ENCODE measurements at places on chromosomes 1 and 21.

GRCh38 chr21:21179619-21180298 lies 181.6 kb downstream of the NCAM2 start:
- DNase-seq, result no peak

- DNase-seq, result peak; percentile 29
Measured at GRCh38 chr1:229714964-229715603, 89.0 kb downstream of the URB2 start.

DNA sequence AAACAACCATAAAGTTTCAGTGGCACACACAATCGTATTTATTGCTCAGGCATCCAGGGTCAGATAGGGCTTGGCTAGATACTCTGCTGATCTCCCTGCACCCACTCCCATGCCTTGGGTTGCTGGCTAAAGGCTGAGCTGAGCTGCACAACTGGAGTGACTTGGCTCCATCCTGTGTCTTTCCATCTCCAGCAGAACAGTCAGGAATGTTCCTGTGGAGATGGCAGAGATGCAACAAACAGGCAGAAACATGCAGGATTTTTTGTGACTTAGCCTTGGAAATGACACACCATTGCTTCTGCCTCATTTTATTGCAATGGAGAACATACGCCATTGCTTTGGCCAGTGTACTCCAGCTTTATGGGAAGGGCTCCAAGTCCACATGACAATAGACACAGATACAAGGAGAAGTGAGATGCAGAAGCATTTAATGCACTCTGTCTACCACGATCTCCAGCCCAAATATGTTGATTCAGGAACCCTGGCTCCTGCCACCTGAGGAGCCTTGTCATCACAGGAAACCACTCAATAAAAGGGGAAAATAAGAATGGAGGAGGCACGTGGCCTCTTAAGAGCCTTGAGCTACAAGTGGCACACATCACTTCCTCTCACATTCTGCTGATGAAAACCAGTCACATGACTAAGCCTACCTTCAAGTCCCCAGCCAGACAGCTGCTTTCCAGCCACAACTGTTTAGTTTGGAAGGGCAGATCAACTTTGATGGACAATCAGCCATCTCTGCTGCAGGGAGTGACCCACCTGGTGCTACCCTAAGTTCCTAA lies 10.1 kb upstream of the GUCA2B start:
- DNase-seq, result no peak

DNA sequence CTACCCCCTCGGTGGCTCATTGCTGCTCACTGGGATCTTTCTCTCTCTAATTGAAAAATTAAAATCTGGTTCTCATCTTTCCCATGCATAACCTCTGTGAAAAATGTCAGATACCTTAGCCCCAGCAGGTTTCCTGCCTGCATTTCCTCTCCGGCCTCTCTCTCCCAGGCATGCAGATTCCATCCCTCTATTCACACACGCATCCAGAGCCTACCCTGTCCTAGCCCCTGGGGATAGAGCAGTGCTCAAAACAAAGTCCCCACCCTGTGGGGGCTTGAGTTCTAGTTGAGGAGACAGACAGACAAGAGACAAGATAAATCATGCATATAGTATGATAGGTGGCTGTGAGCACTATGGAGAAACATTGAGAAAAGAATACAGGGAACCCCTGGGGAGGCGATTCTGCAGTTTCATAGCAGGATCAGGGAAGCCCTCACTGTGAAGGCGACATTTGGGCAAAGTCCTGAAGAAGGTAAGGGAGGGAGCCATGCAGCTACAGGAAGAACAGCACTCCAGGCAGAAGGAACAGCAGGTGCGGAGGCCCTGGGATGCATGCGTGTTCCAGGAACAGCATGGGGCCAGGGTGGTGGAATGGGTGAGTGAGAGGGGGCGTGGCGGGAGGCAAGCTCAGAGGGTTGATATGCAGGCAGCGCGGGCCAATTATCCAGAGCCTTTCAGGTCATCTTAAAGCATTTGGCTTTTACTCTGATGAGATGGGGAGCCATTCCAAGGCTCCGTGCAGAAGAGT lies 3.5 kb upstream of the BSND start:
- no peak for DNase-seq

DNA sequence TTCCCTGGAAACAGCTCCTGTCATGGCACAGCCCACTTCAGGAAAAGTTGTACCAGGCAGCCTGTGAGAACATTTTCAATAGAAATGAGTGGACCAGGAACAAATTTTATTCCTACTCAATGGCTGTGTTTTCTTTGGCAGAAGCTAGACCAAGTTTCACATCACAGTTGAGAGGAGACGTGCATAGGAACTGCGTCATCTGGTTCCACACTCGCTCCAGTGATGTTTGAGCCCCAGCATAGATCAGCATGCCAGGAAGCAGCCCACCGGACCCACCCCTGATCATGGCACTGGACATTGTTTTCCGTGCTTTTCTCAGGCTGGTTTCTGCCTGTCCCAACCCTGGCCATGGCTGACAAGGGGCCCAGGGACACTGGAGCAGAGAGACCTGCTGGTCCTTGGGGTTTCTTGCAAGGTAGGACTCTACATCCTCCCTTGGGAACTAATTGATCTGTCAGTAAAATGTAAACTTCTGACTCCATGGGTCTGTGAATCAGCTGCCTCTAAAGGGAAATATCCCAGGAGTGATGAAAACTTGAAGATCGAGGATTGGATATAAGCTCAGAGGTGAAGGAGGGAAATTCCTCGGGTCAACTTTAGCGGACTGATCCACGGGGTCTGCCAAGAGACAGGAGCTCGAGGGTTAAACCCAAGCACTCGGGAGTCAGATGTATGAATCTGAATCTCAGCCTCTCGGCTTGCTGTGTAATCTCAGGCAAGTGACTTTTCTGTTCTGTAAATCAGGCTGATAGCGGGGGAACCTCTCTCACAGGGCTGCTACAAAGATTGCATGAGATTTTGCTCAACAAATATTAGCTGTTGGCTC lies 35.7 kb downstream of the NEK2 start:
- DNase-seq, result no peak

GRCh38 chr1:119081700-119082099 lies 58.8 kb downstream of the WARS2 start:
- DNase-seq, result no peak

- no peak for DNase-seq
Measured at GRCh38 chr21:32604464-32604863, 7.7 kb downstream of the CFAP298 start.
